ENCODE measurements at places on chromosomes 7 and 10.

DNA sequence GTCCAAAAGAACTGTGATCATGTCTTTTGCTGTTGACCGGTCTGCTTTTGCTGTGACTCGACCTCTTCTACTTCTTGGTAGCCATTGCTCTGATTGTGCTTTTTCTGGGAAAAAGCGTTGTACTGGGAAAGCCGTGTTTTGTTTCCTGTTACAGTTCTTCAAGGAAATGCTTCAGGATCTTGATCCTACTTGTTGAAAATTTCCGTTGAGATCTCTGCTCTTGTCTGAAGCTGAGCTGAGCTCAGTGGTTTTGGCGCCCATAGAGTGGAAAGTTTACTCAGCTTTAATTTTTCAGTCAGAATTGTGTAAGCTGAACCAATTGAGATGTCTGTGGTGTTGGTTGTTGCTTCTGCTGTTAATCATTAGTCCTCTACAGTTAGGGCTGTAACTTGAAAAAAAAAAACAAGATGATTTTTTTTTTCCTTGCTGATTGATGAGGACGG lies 302.2 kb downstream of the CCDC3 start:
- DNase-seq: no peak

- no peak for DNase-seq
Measured at GRCh38 chr10:48416584-48417232, 110.2 kb downstream of the MAPK8 start.

GRCh38 chr7:146788008-146788407 lies 671.4 kb downstream of the CNTNAP2 start:
- DNase-seq: no peak

DNA sequence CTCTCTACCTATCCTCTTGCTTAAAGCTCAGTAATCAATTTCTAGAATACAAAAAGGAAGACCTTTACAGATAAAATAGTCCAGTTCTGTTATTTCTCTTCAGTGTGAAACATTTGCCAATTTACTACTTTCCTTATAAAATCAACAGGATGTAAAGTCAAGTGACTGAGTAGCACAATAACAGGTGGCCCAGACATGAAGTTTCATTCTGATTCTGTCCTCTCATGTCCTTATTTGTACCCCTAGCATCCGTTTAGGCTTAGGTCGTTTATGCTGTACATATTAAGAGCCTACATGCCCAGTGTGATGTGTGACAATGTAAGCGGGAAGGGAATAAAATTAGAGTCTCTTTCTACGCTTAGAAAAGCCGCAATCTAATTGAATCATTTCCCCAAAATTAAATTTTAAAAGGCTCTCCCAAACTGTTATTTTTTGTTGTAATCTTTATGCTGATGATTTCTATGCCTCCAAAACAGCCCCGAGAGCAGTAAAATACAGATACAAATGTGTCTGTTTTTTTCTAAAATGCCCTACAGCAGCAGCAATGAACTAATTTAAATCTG lies 29.1 kb downstream of the EPC1 start:
- no peak for DNase-seq

- DNase-seq: no peak
Measured at GRCh38 chr7:20219446-20220292, 2.5 kb upstream of the MACC1 start.

GRCh38 chr10:27620430-27621397 lies 116.6 kb downstream of the RAB18 start:
- no peak for DNase-seq

DNA sequence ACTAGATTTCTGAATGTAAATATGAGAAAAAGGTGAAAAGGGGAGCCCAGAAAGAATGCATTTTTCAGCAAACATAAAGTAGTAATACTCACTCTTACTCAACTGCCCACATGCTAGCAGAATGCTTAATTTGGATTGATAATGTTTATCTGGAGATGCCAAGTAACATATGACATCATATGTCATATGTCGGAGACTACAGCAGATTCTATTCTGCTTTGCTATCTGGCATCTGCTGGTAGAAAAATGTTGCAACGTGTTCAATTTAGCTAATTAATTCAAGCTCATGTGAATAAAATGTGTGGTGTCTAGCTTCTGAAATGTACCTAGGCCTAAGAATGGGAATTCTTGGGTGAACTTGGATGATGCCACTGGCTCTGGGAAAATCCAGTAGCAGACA lies 4.5 kb downstream of the BBIP1 start:
- no peak for DNase-seq

DNA sequence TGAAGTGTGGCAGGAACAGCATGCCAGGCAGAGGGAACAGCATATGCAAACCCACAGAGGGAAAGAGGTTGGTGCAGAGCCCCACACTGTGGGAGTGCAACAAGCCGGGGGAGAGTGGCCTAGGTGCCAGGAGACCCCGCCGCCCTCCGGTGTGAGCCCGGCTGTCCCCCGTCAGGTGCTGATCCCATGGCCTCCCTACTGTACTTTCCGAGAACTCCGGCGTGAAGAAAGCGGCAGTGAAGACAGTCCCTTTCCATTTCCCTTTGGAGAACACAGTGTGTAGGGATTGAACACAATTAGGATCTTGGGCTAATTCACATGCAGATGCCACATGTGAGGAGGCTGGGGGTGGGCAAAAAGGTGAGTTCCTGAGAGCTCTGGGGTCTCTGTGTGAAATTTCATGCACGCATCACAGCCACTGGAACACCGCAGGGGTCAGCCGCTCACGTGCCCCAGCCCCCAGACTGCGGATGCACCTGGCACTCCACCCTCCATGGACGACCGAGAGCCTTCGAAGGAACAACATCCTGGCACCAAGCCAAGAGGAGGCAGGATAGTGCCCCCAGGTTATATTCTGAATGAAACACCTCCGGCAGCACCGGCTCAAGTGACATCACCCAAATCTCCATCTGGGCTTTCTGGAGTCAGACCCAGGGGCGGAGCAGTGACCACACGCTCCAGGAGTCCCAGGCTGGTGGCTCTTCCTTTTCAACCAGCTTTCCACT lies 82.1 kb upstream of the PPP2R2D start:
- no peak for DNase-seq

DNA sequence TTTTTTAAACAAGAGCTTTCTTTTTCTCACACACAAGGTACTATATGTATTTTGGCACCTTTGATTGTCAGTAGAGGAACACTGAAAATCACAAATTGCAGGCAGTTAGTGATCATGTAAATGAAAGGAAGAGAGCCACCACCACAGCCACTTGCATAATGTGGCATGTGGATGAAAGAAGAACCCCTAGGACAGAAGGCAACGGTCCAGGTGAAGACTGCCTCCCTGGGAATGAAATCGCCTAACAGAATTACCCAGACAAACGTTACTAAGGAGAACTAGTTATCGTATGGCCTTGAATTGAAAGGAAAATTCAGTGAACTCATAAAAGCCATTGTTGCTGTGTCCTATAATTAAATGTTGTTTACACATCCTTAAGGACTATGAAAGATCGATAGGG lies 41.2 kb upstream of the PTPRZ1 start:
- peak; percentile 78 for DNase-seq

DNA sequence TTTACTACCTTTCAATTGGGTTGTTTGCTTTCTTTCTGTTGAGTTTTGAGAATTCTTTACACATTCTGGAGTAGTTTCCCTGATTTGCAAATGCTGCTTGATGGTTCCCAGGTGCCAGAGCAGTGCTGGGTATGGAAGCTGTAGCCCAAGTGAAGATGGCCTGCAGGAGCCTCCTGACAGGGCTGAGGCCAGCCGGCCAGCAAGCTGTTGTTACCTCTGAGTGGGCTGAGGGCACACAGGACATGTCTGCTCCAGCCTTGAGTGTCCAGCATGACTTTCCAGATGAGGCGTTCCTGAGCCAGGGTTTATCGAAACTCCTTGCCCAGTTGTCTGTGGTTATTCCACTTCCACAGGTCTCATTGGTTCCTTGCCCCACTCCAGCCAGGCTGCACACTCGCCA lies 164.6 kb upstream of the TNS3 start:
- no peak for DNase-seq

DNA sequence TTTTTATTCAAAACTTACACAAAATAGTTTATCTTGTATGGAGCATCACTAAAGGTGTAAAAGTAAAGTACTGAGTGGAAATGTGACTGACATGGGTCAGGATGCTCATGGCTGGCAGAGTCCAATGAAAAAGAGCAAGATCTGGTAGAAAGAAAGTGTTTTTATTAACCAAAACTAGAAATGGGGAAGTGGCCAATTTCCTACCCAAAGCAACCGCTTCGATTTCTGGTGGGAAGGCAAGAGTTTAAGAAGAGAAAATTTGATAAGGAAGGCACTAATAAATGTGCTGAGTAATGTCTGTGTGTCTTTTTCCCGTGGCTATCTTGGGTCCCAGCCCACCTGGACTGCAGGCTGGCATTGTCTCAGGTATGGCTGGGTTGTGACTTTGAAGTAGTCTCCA lies 277.7 kb downstream of the ANKRD7 start:
- no peak for DNase-seq

DNA sequence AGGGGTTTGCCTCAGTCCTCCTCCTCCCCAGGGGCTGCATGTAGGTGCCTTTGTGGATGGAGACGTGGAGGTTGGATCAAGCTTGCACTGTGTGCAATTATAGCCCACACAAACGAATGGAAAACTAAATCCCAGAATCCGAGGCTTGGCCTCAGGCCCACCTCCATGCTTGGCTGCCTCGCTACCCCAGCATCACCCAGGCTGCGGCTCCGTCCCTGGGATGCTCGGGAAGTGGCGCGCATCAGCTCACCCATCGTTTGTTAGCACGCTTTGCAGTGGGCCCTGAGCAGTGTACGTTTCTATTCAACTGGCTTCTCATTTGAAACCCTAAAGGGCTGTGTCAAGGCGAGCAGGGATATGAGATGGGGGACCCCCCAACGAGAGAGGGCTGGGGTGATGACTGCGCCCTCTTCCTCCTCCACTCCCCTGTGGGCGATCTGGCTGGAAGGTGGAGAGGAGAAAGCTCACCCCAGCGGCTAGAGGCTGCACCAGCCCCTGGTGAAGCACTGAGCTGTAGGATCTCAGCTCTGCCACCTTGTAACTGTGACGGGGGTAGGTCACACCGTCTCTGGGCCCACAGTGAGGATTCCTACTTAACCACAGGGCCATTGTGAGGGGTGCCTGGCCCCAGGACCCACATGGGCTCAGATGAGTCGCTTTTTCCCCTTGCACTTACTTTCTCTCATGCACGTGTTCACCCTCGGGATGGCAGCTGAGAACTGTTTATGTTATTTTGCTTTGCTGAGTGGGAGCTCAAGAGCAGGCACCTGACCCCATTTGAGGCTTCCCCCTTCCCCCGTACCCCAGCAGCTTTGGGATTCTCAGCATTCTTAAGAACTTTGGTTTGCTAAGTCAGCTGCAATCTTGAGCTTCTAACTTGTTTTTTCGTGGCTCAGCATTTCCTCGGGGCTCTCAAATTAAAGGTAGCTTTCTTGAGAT lies 12.7 kb upstream of the BTBD16 start:
- no peak for DNase-seq

DNA sequence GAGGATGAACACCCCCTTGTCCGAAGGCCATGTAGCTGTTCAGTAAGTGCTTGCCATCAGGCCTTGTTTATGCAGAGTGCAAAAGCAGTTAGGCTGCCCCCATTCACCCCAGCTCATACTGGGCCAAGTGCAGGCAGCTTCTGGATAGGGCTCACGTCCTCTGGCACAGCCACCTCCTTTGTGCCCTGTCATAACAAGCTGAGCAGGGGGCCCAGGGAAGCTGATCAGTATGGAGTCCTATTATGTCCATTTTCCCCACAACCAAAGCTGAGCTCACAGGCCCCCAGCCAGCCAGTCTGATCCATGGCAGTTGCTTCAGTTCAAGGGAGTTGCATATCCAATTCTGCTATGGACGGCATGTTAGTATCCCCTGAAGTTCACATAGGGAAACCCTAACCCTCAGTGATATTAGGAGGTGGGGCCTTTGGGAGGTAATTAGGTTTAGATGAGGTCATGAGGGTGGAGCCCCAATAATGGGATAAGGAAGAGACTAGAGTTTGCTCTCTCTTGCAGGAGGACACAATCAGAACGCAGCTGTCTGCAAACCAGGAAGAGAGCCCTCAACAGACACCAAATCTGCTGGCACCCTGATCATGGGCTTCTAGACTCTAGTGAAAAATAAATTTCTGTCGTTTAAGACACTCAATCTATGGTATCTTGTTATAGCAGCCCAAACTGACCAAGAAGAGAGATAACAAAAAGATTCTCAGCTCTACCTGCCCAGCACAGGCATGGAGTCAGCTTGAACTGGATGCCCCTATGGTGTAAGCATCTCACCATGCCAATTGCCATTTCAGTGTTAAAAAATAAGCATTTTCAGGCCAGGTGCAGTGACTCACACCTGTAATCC lies 155.9 kb downstream of the FGFR2 start:
- no peak for DNase-seq

DNA sequence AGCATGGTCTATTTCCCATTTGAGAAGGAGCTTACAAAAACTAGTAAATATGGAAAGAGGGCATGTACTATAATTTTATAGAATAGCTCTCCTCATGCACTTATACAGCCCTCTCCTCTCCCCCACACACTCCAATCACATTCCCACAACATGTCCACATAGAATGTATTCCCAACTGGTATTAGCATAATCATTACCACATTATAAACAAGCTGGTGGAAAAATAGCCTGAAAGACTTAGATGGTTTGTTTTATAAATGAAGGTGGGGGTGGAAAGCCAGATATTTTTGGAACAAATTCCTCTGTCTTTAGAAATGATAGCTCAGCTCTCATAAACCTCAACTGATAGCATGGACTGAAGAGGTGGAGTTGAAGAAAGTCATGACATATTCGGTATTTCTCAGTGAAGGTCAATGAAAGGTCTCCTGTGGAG lies 410.1 kb downstream of the SUGCT start:
- DNase-seq: no peak

GRCh38 chr7:32126843-32127242 lies 56.6 kb upstream of the PDE1C start:
- no peak for DNase-seq

DNA sequence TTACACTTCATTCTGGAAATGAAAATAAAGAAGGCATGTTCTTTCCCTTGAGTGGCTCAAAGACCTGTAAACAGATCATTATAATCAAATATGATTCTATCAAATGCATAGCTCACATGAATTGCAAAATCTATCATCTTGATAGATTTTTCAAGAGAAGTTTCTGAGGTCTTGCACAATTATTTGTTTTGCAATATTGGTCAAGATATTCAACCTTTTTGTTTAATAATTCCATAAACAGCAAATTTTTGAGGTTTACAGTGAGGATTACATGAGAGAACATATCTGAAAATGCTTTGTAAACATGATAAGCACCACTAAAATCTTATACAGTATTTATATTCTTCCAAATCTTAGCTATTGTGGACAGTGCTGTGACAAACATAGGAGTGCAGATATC lies 160.8 kb downstream of the HDAC9 start:
- DNase-seq: no peak

- no peak for DNase-seq
Measured at GRCh38 chr7:29139191-29139590, 7.1 kb downstream of the CPVL start.

GRCh38 chr7:98354511-98355249 lies 46.2 kb downstream of the BAIAP2L1 start:
- DNase-seq: no peak

GRCh38 chr7:80106498-80107113 lies 28.0 kb upstream of the GNAI1 start:
- no peak for DNase-seq

- no peak for DNase-seq
Measured at GRCh38 chr7:187227-187927, 5.0 kb upstream of the FAM20C start.

GRCh38 chr10:129875993-129876726 lies 87.9 kb downstream of the EBF3 start:
- DNase-seq: no peak
